ENCODE measurements at places on chromosomes 1 and 21.

DNA sequence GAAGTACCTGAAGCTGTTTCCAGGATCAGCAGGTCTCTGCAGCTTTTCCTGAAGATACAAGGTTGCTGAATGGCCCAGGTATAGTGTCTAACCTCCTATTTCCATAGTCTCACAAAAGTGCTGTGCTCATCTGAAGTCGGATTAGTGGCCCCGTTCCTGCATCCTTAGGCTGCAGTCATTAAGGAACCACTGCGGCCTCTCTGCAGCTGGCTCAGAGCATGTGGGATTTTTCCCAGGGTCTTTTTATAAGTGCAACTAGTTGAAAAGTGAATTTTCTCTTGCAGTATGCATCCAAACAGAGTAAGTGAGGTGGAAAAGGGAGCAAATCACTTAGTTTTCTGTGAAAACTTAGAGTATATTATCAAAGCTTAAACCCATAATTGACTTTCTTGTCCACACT lies 565.3 kb upstream of the NEGR1 start:
- no peak for DNase-seq

DNA sequence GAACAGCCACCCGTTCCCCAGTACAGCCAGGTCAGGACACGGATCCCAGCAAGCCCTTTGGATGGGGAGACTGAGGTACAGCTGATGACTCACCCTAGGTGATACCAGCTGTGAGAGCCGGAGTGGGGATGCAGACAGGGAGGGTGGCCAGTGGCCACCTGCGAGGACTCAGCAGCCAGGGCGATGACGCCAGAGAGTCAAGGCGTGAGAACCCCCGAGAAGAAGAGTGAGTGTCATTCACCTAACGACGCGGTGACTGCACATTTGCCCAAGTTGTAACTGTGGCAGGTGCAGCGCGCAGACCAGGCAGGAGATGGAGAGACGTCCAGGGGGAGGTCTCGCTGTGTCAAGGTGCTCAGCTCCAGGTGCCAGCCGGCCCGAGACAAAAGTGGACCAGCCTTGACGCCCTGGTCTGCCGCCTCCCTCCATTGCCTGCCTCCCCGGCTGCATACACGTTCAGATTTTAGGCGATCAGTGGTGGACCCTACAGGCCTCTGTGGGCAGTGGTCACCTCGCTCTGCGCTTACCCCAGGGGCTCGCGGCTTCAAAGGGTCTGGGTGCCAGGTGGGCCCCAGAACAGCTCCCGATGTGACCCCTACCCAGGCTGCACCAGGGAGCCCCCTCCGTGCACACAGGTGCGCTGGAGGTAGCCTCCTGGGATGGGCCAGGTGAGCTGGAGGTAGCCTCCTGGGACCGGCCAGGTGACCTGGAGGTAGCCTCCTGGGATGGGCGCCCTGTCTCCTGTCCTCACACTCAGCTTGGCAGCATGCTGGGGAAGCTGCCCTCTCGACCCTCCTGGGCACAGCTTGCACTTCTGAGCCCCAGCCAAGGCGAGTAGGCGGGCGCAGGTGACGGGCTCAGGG lies 11.9 kb downstream of the LRRC3 start:
- no peak for DNase-seq

- DNase-seq, result no peak
Measured at GRCh38 chr1:192342842-192343241, 26.1 kb downstream of the RGS21 start.

GRCh38 chr1:41020109-41020576 lies 1.4 kb downstream of the SLFNL1 start:
- DNase-seq, result no peak

All from amniotic epithelial cell (primary cell).